ENCODE measurements at places on chromosomes 6 and 20.

DNA sequence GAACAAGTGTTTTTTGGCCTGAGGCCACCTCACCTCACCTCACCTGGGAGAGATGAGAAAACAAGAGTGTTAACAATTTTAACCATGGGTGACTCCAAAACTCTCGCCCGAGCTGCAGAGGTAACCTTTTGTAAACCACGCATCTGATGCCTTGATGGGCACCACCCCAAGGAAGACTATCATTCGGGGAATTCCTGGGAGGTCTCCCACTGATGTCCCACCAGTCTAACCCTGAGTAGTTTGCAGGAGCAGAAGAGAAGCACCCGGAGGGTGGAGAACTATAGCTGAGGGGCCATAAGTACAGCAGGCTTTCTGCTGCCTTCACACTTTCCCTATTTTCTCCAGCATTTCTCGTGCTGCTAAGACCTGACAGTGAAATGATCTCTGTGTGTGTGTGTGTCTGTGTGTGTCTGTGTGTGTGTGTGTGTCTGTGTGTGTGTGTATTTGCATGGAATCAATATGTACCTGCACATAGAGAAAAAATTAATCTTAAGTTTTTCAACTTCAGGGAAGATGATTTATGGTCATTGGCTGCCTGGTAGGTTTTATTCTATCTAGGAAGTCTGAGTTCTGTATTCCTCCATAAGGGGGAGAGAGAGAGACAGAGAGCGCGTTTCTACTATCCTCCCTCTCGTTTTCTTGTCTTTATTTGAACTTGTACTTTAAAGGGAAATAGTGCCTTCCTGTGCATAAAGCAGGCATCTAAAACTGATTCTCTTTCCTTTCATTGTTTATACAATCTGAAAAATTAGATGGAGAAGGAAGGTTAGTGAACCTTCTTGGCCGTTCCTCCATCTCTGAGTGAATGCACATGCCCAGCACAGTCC lies 75.8 kb downstream of the CAP2 start:
- no peak for DNase-seq

- no peak for DNase-seq
Observed at GRCh38 chr6:4717856-4718255, 58.3 kb upstream of the CDYL start.

DNA sequence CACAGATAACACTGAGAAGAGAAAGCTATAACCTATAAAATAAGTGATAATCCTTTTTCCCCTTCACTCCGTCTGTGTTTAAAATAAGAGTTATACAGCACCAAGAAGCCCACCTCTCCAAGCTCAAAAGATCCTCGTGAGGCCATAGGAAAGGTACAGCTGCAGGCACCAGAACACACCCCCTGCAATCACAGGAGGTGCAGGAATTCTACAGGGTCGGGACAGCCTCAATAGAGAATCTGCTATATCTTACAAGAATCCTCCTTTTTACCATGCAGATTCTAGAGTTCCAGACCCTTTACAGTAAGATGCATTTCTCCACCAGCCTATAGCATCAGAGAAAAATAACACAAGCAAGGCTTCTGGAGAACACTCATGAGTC lies 5.0 kb upstream of the ADGRF1 start:
- no peak for DNase-seq

DNA sequence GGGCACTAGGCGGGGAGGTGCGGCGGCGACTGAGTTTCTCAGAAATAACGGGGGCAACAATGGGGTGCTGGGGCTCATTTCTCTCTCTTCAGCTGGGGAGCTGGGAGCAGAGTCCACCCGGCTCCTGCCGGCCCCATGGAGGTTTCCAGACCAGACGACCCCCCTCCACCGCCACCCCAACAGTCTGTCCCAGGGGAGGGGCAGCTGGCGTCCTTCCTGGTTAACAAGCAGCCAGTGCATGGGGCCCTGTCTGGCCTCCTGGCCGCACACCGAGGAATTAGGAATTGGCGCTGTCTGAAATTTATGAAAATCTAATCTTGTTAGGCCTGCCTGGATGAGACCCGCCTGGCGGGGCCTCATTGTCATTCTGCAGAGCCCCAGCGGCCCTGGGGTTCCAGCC lies 42.4 kb downstream of the PMEPA1 start:
- no peak for DNase-seq

- no peak for DNase-seq
Observed at GRCh38 chr6:131575834-131576478, 2.9 kb downstream of the ARG1 start.

- DNase-seq: no peak
Observed at GRCh38 chr6:126618639-126619343, 278.9 kb downstream of the CENPW start.

DNA sequence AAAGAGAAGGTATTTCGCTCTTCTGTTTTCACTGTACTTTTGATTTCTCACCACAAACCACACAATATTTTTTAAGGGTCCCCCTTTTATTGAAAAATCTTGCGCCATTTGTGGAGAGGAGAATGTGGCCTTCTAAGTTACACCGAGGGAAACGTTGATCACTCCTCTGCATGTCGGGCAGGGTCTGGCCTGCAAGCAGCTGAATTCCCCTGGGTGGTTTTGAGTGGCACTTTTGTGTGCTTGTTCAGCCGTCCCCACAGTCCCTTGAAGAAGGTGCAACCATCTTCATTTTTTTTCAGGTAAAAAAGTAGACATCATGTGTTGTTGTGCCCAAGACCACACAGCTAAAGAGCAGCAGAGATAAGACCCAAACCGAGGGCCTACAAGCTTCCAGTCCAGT lies 6.1 kb downstream of the GPR31 start:
- no peak for DNase-seq

GRCh38 chr20:64011366-64011779 lies 24.6 kb upstream of the C20orf204 start:
- DNase-seq: no peak

GRCh38 chr6:148166339-148166968 lies 176.2 kb upstream of the SASH1 start:
- DNase-seq: no peak

DNA sequence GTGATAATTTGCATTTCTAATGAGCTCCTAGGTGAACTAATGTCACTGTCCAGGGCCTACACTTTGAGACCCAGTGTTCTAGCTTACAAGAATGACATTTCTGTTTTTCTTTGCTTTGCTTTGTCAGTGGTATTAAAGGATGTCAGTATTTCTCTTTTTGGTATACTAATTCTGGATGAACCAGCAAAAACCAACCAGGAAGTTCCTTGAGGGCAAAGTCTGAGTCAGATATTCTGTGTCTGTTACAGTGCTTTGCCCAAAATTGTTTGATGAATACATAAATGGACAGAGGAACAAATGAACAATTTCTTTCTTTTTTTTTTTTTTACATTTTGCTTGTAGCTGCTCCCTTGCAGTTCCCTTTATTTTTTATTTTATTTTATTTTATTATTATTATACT lies 15.4 kb downstream of the COQ3 start:
- DNase-seq: no peak

GRCh38 chr6:166473886-166474571 lies 91.3 kb upstream of the MPC1 start:
- DNase-seq: no peak

GRCh38 chr20:9258901-9259300 lies 190.0 kb downstream of the PLCB4 start:
- no peak for DNase-seq

GRCh38 chr6:22146931-22147701 lies 149.7 kb downstream of the PRL start:
- DNase-seq: no peak

- no peak for DNase-seq
Observed at GRCh38 chr6:163708466-163708865, 293.9 kb downstream of the QKI start.

GRCh38 chr20:49115564-49115963 lies 69.5 kb downstream of the CSE1L start:
- DNase-seq: no peak

- no peak for DNase-seq
Observed at GRCh38 chr6:85670573-85670972, 27.9 kb upstream of the SYNCRIP start.

DNA sequence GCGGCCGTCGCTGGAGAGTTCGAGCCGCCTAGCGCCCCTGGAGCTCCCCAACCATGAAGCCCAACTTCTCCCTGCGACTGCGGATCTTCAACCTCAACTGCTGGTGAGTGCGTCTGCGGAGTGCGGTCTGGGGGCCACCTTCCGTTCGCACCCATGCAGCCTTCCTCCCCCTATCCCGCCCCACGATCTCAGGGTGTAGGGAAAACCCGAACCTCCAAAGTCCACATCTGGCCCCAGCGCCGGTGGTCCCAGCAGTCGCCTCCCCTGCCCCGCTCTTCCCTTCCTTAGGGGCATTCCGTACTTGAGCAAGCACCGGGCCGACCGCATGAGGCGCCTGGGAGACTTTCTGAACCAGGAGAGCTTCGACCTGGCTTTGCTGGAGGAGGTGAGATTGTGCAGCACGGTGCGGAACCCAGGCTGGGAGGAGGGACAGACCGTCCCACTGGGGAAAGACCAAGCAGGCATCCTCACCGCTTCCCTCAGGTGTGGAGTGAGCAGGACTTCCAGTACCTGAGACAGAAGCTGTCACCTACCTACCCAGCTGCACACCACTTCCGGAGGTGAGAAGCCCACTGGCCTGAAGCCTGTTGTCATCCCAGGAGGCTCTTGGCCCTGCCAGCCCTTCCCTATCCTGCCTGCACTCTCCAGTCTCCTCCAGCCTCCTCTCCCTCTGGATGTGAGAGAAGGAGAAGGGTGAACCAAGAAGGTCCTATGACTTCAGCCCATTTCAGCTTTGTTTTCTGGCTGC lies 719 bp downstream of the SMPD2 start:
- DNase-seq: no peak

GRCh38 chr20:5146871-5147592 lies 20.2 kb downstream of the CDS2 start:
- DNase-seq: no peak

DNA sequence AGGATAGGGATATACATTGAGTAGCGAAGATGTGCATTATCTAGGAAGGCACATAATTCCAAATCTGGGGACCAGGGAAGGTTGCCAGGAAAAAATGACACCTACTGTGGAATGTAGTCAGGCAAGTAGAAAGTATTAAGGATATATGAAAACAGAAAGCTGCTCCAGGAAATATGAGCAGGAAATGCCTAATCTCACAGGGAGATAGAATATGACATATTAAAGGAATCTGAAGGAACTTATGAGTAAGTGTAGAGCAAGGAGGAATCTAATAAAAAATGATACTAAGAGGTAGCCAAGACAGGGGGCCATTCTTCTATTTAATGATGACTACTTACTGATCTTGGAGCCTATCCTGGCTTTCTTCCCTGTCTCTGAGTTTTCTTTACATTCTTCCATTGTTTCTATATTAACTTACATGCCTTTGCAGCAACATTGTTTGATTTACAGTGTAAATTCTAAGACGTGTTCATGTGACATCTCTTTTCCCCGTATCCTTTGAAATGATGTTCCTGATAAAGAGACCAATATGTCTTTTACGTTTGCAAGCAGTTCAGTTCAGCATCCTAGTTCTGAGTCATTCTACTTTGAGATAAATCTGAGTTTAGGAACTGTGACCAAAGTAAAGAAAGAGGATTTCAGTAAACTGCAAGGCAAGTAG lies 58.6 kb downstream of the TINAG start:
- no peak for DNase-seq

- no peak for DNase-seq
Observed at GRCh38 chr6:94177429-94177828, 758.1 kb upstream of the EPHA7 start.

GRCh38 chr20:6668546-6668945 lies 98.9 kb upstream of the BMP2 start:
- no peak for DNase-seq

GRCh38 chr20:4038047-4038459 lies 22.7 kb upstream of the RNF24 start:
- peak; percentile 44 for DNase-seq

- no peak for DNase-seq
Observed at GRCh38 chr6:165831812-165832510, 168.9 kb upstream of the PDE10A start.

DNA sequence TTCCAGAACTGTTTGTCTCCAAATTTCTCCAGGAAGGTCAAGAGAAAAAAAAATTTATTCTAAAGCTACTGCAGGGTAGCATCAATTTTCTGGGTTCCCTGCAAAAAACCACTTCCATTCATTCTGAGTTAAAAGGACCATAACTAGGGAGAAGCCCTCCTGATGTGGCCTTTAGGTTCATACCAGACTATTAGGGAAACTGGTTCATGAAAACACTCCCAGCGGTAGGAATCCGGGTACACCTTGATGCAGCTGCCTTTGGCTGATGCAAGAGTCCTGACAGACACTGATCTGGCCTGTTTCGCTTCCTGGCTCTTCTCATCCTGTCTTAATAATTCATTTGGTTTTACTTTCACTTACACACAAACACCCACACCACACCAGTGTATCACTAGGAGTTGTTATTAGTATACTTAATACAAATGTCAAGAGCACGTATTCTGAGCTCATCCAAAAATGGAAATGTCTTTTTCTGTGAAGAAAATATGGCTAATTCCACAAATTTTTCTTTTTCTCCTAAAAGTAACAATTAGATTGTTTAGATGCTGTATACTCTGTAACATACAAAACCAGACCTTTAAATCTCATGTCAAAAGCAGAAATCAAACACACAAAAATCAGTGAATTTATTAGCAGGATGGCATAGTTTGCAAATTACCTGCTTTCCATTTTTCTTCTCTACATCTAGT lies 38.4 kb upstream of the ARHGAP18 start:
- DNase-seq: no peak

- DNase-seq: no peak
Observed at GRCh38 chr20:47672886-47673670, 112.2 kb downstream of the SULF2 start.

GRCh38 chr6:30325150-30325872 lies 1.4 kb upstream of the TRIM39 start:
- DNase-seq: peak; percentile 65

DNA sequence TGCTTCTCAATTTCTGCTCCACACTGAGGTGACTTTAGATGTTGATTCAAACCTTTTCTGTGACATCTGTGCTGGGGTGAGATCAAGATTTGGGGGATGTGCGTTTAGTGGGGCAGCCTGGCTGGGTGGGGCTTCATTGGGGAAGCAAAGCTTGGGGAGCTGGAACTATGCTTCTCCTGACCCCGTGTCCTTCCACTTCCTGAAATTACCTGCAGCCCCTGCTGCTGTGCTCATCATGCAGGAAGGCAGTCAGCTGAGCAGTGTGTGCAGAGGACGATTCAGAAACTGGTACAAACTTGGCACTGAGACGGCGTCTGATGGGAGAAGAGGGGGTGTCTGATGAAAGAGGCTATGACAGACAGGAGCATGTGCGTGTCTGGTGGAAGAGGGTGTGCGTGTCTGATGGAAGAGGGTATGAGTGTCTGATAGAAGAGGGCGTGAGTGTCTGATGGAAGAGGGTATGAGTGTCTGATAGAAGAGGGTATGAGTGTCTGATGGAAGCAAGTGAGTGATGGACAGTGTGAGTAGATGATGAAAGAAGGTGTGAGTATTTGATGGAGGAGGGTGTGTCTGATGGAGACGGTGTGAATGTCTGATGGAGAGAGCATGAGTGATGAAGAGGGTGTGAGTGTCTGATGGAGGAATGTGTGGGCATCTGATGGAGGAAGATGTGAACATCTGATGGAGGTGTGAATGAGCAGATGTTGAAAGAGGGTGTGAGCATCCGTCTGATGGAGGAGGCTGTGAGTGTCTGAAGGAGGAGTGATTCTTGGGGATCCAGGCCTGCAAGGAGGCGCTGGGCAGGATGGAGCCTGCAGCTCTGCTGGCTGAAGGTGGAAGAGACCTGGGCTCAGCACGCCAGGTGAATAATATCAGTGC lies 103.4 kb downstream of the SYCP2 start:
- DNase-seq: no peak
